Fibroblast of villous mesenchyme (primary cell): ENCODE measurements at places on chromosomes 2 and 18.

GRCh38 chr18:64210401-64210949 is 61.6 kb upstream of the LINC00305 start:
- no peak for DNase-seq

DNA sequence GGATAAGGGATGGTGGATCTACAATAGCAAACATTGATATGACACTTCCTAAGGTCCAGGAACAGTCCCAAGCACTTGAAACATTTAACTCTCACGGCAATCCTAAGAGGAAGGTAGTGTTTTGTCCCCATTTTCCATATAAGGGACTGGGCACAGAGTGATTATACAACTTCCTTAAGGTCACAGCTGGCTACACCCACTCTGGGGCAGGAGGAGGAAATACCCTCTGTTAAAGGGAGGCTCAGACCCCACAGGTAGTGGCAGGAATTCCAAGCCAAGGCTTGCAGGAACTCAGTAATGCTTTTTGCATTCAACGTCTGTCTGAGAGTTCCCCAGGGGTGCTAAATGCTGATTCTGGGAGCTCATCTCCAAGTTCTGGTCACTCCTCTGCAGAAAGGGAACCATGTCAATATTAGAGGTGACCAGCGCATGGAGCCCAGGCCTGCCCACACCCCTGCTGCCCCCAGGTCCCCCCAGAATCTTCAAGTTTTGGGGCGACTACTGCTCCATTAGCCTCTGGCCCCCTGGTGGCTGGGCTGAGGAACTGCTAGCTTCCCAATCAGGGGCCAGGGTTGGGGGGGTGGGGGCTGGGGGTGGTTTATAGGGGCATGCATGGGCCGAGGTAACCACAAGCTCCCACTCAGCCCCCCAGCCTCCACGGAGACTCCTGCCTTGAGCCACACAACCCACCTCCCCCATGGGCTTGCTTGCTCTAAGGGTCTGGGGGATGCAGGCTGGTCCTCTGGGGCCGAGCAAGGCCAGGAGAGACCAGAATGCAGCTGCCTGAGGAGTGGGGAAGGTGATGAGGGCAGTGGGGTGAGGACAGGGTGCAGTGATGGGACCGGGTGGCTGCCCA is 11.1 kb downstream of the OBSL1 start:
- DNase-seq, result no peak

DNA sequence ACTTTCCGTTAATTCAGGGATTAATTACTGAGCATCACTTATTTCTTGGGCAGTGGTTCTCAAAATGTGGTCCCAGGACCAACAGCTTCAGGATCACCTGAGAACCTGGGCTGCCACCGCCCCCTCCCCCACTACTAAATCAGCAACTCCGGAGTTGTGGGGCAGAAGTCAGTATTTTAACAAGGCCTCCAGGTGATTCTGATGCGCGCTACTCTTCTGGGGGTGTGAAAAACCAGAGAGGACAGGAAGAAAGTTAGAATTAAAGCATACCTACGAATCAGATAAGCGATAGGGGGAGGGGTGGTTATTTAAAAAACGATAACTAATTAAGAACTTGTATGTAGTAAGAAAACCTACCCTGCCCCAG is 319 bp downstream of the ZSCAN30 start:
- no peak for DNase-seq

- no peak for DNase-seq
Measured at GRCh38 chr2:121173112-121173511, 111.9 kb downstream of the TFCP2L1 start.

GRCh38 chr2:163541495-163541894 is 194.3 kb downstream of the FIGN start:
- DNase-seq, result no peak
